ENCODE measurements at places on chromosomes 11 and 22.

GRCh38 chr11:65611028-65611757 is 2.8 kb downstream of the MAP3K11 start:
- no peak for DNase-seq

DNA sequence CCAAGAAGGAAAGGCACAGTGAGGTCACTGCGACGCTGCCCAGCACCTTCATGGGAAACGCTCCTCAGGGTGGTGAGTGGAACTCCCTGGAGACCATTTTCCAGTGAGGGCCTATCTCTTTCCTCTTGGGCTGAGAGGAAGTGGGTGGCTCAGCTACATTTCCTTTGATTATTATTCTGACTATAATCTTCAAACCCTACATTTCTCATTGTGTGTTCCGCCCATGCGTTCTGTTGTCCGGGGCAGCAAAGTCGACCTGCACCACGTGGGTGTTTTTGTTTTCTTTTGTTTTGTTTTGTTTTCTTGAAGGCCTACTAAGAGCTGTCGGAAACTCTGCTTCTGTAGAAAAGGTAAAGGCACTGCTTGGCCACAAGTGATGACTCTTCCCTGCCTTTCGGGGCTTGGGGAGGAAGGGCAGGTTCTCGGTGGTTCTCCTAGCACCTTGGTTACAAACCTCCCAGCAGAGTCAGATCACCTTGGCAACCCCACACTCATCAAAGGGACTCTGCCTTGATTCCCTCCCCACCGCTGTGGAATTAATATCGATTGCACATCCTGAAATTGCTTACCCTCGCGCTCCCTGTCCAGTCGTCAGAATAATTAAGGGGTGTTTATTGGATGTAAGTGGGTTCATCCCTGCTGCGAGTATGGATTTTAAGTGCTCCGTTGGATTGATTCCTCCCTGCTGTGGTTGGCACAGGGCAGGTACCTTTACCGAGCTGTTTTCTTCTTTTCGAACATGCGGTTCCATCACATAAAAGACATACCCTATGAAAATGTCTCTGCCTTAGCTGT is 7.3 kb downstream of the PARVB start:
- DNase-seq, result no peak

- no peak for DNase-seq
Observed at GRCh38 chr11:33667819-33668467, 32.7 kb downstream of the C11orf91 start.

DNA sequence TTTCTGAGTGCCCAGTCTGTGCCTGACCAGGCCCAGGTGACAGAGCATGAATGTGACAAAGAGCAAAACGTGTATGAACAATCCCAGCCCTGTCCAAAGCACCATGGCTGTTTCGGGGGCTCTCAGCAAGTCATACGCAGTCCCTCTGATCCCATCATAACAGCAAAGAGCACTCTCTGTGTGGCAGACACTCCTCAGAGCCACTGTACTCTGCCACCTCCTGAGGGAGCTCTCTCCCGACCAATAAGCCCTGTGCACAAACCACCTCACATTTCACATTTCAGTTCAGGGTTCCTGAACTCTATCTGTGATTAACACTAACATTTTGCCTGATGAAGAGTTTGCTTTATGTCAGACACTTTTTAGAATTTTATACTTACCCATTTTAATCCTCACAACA is 6.6 kb downstream of the DGCR2 start:
- no peak for DNase-seq

GRCh38 chr11:108853864-108854263 is 189.0 kb downstream of the DDX10 start:
- no peak for DNase-seq

- DNase-seq, result no peak
Observed at GRCh38 chr22:25845985-25846745, 104.2 kb downstream of the MYO18B start.

GRCh38 chr11:9774109-9774508 is 110.2 kb downstream of the SWAP70 start:
- no peak for DNase-seq

- no peak for DNase-seq
Observed at GRCh38 chr22:46004105-46004866, 27.3 kb upstream of the WNT7B start.

DNA sequence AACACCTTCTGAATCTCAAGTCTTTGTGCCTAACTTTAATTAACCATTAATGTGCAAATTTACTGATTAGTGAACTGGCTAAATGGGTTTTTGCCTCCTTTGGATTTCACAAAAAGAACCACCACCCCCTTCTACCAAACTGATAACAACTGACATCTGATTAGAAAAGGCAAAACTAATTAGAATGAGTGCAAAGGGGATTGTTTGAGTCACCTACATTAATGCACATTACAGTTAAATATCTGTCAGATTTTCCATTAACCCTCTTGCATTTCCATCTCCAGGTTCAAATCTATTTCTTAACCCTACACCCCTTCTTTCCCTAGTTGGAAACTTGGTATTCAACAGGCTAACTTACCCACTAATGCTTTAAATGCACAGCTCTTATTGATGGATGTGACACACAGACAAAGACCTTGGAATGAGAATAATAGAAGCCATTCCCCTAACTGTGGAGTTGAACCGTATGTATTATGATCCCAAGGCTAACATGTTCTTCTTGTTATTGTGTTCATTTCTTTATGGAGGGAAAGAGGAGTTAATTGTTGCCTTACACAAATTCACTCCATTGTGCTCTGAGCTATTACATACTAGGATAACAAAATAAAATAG is 161.5 kb upstream of the MTMR2 start:
- DNase-seq, result no peak

DNA sequence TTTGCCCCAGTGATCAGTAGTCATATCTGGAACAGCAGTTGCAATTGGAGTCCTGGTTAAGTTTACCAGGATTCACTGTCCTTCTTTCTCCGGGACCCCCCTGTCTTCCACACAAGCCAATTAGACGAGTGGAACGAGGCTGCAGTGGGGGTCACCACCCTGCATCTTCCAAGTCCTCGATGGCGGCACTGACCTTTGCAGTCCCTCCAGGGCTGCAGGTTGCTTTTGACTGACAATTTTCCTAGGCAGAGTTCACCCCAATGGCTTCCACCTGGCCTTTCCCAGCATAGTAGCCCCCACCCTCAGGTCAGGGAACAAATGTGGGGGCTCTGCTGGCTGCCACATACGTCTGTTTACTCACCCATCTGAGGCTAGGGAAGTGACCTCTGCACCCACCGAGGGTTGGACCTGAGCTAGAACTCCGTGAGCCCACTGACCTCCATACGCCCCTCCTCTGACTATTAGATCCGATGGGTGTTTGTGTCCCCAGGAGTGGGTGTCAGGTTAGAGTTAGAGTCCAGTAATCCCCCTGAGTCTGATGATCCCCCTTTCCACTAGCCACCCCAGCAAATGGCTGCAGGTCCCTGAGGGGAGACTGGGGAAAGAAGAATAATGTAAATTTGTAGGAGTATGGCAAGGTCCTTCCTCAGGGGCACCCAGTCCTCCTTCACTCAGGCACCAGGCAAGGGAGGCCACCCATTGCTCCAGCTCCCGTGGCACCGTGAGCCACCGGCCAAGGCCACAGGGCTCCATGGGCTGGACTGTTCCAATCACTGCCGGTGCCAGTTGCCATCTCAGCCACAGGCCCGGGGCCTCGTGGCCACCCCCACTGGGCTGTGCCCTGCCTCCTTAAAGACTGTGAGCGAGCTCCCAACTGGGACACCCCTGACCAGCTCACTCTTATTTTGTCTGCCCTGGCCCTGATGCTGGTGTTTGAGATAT is 5.5 kb downstream of the C11orf21 start:
- no peak for DNase-seq

GRCh38 chr11:41050791-41051190 is 408.7 kb downstream of the LRRC4C start:
- DNase-seq, result no peak

DNA sequence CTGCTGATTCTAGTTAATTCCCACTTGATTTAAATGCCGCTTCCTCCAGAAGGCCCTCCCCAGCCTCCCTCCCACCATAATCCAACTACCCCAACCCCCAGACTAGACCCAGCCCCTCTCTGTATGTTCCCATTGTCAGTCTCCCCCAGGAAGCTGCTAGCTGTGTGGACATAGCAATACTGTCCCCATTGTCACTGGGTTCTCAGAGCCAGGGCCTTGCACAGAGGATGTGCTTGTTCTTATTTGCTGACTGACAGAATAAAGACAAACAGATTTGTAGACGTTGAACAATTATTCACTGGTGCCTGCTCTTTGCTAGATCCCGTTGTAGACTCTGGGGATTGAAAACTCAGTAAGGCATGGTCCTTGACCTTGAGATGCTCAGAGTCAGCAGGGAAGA is 45.7 kb upstream of the NAV2 start:
- no peak for DNase-seq
